Activated CD4-positive, alpha-beta T cell treated with anti-CD3 and anti-CD28 coated beads for 24 hours (primary cell): ENCODE measurements at places on chromosomes 7 and 10.

DNA sequence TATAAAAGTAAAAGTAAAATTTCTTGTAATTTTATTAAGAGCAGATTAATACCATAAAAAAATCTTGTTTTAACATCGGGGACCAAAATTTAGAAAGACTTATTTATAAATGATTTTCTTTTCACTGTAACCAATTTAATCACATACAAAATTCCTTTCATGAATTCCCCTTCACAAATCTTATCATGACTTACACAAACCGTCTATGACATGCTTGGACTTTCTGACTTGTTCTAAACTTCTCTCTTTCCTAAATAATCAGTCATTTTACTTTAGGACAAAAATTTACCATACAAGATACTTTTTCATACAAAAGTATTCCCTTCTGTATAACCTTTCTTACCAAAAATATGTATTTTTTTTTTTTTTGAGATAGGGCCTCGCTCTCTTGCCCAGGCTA is 9.3 kb downstream of the CROT start:
- DNase-seq, result no peak

GRCh38 chr7:87000344-87000743 is 59.1 kb downstream of the ELAPOR2 start:
- no peak for DNase-seq

DNA sequence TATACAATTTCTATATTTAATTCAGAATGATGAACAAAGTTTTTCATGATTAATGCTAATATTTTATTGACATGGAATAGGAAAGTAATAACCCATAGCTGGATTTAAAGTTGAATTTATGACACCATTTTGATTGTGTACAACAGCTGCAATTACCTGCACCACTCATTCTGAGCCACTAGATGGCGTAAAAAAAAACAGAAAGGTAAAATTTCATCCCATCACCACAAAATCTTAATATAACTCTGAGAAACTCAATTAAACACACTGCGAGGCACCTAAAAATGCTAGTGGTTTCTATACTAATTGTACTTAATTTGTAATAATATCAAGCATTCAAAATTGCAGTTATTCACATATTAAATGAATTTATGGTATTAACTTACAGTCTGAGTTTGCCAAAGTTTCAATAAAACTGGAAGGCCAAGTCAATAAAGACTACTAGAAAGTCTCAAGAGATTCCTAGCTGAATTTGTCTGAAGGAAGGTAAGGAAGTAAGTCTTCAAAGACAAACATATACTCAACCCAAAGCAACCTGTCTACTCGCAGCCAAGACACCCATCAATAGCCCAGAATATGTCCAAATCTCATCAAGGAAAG is 182.5 kb downstream of the SKAP2 start:
- DNase-seq, result no peak

GRCh38 chr7:144403649-144404061 is at the start of gene NOBOX:
NOBOX (minus strand) TSS chr7:144403693.
- no peak for DNase-seq

- DNase-seq, result no peak
Observed at GRCh38 chr7:71739520-71740173, 607.7 kb downstream of the GALNT17 start.

DNA sequence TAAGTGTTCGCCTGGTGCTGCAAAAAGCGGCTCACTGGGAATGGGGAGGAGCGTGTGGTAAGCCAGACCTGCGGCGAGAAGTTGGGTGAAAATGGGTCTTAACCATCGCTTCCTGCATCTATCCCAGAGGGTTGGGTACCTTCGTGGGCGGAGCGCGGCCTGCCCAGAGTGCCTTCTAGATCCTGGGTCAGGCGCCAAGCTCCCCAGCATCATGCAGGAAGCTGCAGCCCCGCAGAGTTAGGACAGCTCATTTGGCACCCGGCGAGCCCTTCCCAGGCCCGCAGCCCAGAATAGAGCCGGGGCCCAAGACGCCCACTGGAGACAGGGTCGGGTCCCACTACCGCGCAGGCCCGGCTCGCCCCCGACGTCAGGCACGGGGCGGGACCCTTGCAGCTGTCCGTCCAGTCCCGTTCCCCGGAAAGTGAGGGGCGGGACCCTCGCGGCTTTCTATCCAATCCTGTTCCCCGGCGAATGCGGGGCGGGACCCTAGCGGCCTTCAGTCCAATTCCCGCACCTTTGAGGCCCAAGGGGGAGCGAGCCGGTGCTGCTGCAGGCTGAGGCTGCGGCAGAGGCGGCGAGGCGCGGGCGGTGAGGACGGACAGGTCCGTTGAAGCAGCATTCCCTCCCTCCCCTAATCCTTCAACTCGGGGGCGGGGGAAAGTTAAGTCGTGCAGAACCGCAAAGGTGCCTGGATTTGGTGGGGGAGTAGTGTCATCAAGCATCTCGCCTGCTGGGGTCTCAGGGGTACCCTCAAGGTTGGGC is at the start of gene CROT:
Gene CROT, plus strand, starts transcription at position 499 of the 762 bp plus-strand sequence. CDS start 3,405 bp downstream, outside the sequence.
- peak; percentile 90 for DNase-seq
